ENCODE measurements at places on chromosomes 12 and 14.

GRCh38 chr12:103791350-103791920 is 49.6 kb downstream of the NT5DC3 start:
- DNase-seq, result no peak

DNA sequence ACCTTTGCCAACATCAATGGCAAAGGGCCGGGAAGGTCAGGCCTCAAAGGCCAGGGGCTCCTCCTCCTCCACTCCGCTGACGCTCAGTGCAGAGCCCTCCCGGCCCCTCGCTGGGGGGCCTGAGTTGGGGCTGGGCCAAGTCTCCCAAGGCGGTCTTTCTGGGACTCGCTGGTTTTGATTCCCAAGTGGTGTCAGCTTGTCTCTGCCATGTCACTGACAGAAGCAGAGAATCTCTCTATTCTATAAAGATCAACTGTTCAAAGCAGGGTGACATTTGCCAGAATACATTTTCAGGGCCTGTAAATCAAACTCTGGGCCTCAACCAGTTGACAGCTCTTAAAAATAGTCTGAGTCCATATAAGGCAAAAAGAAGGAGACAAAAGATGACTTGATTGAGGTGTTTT is 75.9 kb downstream of the CCDC88C start:
- no peak for DNase-seq

DNA sequence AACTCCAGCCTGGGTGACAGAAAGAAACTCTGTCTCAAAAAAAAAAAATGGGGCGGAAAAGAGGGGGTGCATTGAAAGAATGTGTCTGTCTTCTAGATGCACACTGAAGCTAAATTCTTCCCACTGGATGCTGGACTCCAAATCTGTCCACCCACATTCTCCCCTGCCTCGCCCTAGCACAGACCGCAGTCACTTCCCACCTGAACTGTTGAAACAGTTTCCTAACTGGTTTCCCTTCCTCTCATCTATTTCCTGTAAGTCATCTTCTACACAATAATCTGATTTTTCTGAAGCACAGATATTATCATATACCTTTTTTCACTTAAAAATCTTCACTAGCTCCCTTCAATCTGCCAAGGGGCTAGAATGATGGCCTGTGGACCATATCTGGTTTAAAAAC is 1.5 kb upstream of the HCAR1 start:
- DNase-seq, result no peak

GRCh38 chr14:32620724-32621123 is 291.6 kb downstream of the AKAP6 start:
- no peak for DNase-seq

- DNase-seq, result no peak
These were observed 34.3 kb upstream of the METAP2 start for GRCh38 chr12:95439461-95440230.

DNA sequence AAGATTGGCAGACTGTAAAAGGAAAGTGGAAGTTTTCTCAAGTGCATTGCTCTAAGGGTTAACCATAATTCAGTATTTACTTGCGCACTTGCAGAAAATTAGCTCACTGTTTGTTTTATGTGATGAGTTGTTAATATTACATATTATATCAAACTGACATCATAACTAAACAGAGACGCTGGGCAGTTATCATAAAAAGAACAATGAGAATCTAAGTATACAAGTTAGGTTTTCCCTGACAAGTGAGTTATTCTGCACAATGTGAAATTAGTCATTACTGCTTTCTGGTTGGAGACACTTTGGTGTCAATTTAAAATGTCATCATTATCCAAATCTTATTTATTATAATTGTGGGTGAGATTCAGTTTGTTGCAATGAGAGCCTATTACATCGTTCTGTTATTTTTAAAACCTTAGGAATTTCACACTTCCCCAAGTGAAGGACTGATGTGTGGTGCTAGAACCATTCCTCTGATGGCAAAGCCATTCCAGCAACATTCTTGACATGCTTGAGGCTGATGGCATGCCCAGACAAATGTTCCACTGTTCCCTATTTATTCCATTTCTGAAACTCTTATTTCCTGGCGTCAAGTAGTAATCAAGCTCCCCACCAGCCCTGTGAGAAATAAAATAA is 90.1 kb upstream of the FLRT2 start:
- DNase-seq, result no peak

DNA sequence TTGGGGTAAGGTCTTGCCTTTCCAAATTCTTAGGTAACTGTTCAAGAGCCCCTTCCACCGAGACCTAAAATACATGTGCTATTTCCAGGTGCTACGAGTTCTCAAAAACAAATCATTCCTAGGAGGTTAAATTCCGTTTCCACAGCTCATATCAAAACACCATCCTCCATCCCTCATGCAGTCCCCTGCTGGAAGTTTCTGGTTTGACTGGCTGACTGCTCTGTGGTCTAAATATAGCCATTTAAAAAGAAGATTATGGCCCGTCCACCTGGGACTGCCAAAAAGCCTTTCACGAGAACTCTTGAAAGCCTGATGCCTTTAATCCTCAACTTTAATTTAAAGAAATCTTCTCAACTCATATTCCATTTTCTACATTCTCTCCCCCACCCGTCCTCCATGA is 201.5 kb upstream of the MYL2 start:
- no peak for DNase-seq

DNA sequence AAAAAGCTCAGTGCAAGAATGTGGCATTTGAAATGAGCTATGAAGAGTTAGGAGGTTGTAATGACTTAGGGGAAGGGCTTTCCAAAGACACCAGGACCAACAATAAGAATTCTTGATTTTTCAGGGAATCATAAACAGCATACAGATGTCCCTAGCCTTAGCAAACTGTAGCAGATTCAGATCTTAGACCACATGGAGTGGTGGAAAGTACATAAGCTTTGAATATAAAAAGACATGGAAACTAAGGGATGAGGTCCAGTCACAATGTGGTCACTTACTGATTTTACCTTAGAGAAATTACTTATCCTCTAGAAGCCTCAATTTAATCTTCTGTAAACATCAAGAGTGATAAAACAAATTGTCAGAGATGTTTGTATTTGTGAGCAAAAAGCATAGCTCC is 186.6 kb downstream of the DUSP6 start:
- no peak for DNase-seq

GRCh38 chr12:34223640-34224039 is 201.3 kb downstream of the ALG10 start:
- no peak for DNase-seq

- peak; percentile 44 for DNase-seq
These were observed 58.8 kb downstream of the PIK3C2G start for GRCh38 chr12:18320036-18320617.

DNA sequence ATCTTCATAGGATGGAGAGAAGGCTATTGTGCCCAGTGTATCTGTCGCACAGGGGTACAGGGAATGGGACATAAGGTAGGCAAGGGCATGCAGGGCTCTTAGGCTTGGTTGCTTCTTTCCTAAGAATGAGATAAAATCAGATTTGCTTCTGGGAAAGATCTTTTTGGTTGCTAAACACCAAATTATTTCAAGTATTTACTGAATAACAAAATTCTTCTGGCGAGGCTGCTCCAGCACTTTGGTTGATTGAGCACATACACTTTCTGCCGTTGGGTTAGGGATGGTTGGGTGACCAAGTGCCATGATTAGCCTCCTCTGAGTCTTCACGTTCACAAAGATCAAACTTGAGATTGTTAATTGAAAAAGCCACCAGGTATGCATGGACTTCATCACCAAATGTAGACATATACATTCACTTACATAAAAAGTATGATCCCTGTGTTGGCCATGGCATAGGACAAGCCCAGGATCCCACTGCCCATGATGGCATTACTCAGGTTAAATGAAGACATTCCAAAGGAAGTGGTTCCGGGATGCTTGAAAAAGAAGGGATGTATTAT is 38.2 kb downstream of the SLC38A4 start:
- no peak for DNase-seq

DNA sequence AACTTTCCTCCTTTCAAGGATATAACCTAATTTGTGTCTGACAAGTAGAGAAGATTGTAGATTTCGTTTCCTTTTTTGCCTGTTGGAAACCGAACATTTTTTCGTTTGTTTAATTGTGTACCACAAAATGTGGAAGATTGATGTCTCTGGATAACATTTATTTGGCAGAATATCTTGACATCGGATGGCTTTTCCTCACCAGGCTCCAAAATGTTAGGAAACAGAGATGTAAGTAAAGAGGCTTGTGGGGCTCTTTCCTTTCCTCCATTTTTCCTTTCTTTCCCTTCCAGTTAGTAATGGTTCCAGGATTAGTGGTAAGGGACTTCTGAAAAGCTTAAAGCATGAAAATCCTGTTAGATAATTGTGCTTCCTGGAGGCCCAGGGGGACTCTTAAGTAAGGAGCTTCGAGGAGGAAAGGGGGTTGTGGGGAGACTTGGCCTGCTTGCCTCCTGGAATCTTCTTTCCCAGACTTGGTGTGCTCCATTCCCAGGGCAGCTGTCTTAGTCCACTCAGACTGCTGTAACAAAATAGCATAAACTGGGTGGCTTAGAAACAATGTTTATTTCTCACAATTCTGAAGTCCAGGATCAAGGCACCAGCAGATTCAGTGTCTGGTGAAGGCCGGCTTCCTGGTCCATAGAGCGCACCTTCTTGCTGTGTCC is 243.1 kb upstream of the PWP1 start:
- DNase-seq, result no peak

DNA sequence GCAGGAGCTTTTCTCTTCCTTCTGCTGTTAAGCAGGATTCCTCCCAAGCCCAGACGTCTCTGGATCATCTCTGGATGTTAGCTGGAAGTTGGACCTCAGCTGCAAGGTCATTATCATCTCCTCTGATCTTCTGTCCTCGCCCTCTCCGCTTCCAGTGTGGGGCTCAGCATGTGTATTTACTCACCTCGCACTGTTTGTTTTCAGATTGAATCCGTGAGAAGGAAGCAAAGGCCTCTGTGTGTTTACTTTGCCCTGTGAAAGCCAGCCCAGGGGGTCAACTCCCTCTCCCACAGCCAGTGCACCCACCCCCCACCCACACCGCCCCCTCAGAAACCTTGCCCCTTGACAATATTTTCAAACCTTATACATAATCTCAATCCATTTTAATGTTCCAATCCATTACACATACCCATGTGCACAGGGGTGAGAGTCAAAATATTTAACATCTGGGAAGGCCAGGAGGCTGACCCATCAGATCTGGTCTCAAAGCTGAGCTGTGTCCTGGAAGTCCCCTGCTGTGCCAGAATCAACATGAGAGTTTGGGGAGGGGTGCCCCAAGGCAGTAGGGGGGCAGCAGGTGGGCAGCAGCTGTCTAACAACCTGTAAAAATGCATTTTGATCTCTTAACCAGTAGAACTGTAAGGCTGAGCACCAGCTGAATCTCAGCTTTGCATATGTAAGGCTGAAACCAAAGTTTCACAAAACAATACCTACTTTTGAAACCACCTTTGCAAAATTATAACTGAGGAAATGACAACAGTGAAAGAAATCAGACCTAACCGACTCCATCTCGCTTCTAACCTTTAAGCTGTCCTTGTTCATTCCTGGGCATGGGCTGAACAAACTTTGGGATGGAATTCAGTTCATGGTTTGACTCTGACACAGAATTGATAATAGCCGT is 157.9 kb downstream of the ZNF664 start:
- DNase-seq, result no peak

- no peak for DNase-seq
These were observed 90.7 kb downstream of the APAF1 start for GRCh38 chr12:98735821-98736220.

- DNase-seq, result no peak
These were observed 93.3 kb upstream of the RIC8B start for GRCh38 chr12:106681210-106681609.

- DNase-seq, result peak; percentile 84
These were observed 2.3 kb upstream of the HSPB8 start for GRCh38 chr12:119176267-119177055.

DNA sequence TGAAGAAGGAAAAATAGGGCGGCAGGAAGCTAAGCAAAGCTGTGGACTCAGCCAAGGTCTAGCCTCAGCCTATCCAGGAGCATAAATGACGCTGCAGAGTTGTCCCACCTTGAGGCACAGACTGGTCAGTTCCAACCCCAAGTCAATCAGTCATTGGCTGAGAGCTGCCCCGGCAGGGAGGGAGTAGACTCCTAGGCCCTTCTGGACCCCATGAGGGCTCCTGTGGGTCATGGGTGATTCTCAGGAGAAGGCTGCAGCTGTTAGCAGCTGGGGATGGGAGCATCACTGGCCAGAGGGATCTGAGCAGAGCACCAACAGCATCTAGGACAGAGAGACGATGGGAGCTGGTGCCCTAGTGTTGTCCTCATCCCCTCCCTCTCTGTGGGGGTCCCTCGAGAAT is 51.8 kb upstream of the ESRRB start:
- no peak for DNase-seq

- peak; percentile 10 for DNase-seq
These were observed 286.9 kb upstream of the PRKD1 start for GRCh38 chr14:30214461-30215090.

DNA sequence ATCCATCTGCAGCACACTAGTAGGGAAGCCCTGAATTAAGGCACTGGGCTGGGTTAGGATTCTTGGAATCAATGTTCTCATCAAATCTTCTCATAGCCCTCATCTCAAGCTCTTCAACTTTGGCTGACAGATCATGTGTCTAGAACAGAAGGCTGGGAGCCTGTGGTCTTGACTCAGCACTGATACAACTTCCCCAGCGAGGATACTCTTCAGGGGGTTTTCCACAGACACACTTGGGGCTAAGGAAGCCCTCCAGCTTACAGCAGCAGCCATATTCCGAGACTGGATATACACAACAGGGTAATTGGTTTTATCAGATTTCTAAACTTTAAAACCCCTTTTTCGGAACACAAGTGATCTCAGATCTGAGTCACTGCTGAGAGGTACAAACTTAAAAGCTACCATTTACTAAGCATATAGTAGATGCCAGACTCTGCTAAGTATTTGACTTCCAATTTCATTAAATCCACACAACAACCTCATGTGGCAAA is 3.5 kb downstream of the FMNL3 start:
- DNase-seq, result no peak

GRCh38 chr12:114445401-114446323 is 39.7 kb upstream of the TBX5 start:
- DNase-seq, result no peak

- DNase-seq, result no peak
These were observed 956 bp upstream of the PTHLH start for GRCh38 chr12:27973487-27973890.

GRCh38 chr14:96088911-96089310 is 49.7 kb downstream of the C14orf132 start:
- no peak for DNase-seq

- no peak for DNase-seq
These were observed 117.3 kb downstream of the ERC1 start for GRCh38 chr12:1108276-1108675.

GRCh38 chr12:51847643-51848325 is 734 bp downstream of the FIGNL2 start:
- DNase-seq, result no peak

DNA sequence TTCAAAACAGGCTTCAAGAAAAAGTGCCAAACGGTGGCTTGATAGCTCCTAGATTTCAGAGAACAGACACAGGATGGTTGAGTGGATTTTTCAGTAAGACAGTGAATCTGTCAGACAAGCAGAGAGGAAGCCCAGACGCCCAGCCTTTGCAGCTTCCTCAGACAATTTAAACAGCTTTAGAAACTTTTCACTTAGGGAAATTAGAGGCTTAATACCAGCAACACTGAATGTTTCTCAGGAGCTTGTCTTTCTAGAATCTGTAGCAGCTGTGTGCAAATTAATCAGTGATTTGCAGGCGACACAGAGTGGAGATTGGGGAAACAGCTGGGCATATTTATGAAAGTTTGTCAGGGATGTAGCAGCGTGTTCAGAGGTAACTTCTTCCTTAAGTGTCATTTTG is 362.1 kb downstream of the GALC start:
- no peak for DNase-seq

GRCh38 chr12:126480451-126480850 is 1415.2 kb downstream of the AACS start:
- no peak for DNase-seq
